Left hindlimb (tissue), 1 donor: ENCODE measurements at places on chromosomes 11 and 22.

DNA sequence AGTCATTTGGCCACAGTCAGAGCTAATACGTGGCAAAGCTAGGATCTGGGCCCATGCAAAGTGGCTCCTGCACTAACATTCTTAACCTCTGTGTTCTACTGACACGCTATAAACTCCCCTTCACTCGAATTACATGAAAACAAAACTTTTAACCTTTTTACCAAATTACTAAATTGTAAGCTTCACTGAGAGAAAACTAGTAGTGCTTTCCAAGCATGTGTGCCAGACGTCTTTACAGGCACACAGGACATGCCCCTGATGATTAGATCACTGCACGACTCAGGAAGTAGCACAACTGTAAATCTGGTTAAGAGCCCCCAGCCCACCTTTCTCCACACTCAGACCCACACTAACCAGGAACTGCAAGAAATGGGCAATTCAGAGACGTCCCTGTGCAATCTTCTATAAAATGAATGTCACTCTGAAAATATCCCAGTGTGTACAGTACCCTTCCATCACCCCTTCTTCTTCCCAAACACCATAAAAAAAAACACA, 16.1 kb downstream of the PHF21A start:
- DNase-seq, result no peak

DNA sequence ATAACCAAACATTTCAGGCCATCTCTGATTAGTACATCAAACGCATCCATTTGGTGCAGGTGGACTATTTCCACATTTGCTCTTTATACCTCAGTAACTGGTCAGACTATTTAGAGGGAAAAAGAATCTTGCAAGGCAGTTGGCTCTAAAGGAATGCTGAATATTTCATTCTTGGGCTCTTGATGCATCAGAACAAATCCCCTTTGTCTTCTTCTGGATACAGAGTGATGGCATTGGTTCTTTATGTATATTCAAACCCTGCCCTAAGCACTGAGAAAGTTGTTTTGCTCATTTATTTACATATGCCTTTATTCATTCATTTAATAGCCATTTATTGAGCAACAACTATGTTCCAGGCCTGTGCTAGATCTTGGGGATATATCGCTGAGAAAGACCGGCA, 31.1 kb upstream of the RAB30 start:
- DNase-seq, result no peak

DNA sequence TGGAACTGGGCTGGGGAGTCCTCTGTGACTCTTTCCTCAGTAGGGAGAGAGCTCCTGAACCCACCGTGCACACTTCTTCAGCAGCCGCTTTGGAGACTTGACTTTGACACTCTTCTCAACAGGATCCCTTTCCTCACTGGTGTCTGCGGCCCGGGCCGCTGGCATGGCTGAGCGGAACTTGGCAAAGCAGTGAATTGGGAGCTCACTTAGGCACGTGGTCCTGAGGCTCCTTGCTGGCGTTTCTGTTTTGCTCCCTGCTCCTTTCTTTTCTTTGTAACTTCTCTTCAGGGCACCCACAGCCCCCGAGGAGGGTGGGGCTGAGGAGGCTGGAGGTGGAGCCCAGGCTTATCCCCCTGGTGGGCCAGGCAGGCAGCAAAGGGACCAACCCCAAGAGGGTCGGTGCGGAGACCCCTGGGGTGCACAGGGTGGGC, 8.4 kb upstream of the KCNQ1OT1 start:
- DNase-seq, result peak; percentile 73

DNA sequence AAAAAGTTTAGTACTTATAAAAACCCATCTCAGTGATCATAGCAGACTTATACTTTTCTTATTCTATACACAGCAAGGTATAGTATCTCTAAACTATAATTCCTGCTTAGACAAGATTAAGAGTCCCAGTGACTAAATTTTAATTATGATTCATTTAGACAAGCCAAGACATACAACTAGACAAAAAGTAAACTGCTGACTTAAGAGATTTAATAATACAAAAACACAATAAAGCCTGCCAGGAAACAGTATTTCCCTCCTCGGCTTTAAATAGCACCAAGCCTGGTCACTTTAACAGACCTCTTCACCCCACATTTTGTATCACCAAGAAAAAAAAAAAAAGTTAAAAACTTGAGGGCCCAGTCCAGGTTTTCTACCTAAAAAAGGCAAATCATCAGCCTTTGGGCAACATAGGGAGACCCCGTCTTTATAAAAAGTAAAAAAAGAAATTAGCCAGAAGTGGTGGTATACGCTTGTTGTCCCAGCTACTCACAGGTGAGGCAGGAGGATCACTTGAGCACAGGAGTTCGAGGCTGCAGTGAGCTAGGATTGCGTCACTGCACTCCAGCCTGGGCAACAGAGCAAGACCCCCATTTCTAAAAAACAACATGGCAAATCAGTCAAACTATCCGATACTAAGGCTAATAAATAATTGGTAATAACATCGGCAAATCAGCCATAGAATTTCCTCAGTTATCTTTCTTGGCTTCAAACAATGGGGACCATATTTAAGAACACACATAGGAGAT, 53.8 kb downstream of the SIK3 start:
- DNase-seq, result no peak

- DNase-seq, result peak; percentile 56
Measured at GRCh38 chr11:15816260-15816871, 540.0 kb downstream of the SOX6 start.

DNA sequence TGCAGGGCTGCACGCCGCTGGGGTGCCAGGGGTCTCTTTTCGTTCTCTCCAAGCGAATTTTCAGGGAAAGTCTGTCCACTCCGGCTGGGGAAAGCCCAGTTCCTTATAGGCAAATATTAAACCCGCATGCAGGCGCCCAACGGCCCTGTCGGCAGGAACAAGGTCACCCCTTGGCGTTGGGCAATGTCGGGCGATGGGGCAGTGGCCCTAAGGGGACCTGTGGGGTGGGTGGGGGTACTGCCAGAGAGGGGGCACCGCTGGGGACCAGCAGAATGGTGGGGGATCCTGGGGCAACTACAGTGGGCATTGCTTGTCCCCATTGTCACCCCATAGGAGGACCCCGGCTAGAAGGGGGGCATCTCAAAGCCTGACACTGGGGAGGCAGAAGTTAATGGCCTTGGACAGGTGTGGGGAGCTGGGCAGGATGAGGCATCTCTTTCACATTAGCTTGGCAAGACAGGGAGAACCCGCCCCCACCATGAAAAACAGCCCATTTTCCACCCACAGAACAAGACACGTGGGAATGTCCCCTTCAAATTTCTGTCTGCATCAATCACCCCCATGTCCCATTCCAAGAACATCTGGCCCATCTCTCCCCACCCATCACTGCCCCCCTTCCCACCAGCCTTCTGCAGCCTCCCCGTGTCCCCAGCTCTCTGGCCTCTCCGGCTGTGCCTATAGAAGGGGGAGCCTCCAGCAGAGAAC, 5.5 kb upstream of the IGF2 start:
- no peak for DNase-seq

GRCh38 chr11:89161949-89162348, 15.7 kb upstream of the TYR start:
- DNase-seq, result no peak

DNA sequence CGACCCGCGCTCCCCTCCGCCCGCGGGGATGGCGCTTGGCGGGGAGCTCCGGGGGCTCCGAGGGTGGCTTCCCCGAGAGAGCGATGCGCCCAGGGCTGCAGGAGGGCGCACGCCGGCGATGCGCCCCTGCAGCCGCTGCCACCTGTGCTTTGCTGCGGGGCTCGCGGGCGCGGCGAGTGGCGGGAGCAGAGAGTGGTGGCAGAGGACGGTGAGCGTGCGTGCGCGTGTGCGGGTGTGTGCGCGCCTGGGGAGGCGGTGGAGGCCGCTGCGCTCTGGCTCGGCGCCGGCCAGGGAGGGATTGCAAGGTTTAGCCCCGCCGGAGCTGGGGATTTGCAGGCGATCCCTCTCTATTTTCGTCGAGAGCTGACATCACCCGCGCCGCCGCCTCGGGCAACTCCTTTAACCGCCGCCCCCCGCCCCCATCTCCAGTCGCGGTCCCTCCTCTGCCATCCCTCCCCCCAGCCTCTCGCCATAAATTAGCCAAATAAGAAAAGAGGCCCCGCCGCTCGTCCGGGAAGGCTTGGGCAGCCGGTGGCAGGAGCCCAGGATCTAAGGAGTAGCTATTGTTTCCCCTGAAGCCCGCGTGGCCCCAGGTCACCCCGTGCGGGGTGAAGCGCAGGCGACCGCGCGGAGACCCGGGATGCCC, at the start of gene SLC1A2:
Gene SLC1A2 (minus strand): TSS at position 375 of the 646 bp plus-strand sequence. CDS start 592 bp downstream, outside the sequence.
- DNase-seq, result peak; percentile 67

DNA sequence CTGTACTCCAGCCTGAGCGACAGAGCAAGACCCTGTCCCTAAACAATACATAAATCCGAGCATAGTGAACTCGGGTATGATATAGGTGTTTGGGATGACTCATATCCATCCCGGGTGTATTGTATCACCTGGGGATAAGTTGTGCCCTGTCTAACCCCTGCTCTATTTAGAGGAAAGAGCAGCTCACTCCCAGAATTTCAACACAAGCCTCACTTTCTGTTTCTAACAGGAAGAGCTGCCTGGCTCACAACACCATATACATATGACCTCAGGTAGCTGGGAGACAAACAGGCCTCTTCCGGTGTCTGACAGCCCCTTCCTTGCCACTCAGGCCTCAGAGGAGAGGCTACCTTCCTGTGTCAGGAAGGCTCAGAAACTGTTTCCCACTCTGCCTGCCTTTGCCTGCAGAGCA, 9.9 kb upstream of the MICALL1 start:
- DNase-seq, result no peak

- DNase-seq, result no peak
Measured at GRCh38 chr11:7604331-7604955, 68.9 kb downstream of the CYB5R2 start.

DNA sequence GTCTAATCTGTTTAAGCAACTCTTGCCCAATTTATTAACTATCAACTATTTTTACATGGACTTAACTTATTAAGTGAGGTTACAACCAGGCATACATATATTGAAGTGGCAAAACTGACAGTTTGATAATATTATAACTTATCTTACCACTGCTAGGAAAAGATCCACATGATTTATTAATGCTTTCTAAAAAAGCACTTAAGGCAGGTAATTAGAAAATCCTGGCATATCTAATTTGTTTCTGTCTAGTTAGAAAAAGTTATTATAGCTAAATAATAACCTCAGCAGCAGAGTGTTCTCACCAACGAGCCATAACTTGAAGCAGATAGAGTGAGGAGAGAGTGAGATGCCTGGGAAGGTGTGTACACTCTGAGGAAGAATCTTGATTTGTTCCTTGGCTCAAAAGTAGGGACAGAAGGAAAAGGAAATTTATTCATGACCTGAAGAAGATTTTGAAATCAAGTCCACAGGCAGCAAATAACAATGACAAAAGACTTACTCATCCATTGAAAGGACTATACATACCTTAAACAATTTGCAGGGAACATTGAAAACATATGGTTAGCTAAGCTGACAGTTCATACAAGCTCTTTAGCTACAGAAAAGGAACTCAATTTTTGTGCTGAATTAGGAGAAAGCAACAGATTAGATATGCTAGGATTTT, 7.1 kb upstream of the MUC15 start:
- no peak for DNase-seq

- no peak for DNase-seq
Measured at GRCh38 chr11:97280347-97280746, 890.5 kb downstream of the JRKL start.

DNA sequence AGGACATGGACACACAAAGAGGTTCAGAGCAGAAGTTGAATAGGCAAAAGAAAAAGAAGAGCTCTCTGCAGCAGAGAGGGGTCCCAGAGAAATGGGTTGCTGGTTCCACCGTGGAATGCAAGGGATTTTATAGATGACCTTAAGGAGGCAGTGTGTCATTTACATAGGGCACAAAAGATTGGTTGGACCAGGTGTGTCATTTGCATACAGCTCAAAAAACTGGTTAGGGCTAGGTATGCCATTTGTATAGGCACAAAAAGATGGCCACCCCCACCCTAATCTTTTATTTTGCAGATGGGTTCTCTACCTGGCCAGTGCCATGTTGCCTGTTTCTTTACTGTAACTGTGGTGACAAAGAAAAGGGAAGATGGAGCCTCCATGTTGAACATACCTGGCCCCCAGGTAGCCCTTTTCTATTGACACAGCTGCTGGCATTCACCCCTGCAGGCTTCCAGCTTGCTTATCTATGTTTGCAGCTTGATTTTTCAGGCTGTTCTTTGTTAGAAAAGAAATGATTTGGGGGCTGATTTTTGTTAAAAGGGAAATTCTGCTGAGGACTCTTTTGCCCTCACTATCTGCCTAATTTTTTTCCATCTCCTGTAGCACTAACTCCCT, 3.1 kb upstream of the CAVIN3 start:
- DNase-seq, result no peak

GRCh38 chr11:130477586-130478203, 29.2 kb downstream of the ADAMTS15 start:
- no peak for DNase-seq

DNA sequence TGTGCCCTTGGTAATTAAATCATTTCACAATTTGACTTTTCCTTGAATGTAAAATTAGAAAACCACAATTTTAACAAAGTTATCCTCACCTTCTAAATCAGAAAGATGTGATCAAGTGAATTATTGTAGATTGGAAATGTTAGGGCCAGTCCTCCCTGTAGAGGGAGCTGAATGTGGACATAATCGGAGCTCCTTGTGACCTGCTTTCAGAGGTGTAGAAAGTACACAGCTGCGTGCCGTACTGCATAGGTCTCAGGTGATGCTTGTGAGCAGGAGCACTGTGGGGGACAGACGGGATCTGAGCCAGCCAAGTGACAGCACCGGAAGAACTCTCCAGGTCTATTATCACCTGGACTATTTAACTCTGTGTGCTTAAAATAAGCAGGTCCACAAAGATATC, 338.0 kb downstream of the AASDHPPT start:
- DNase-seq, result no peak

- DNase-seq, result no peak
Measured at GRCh38 chr22:35950262-35950661, 78.4 kb downstream of the RBFOX2 start.

GRCh38 chr22:37601540-37602442, 6.8 kb upstream of the GGA1 start:
- no peak for DNase-seq

DNA sequence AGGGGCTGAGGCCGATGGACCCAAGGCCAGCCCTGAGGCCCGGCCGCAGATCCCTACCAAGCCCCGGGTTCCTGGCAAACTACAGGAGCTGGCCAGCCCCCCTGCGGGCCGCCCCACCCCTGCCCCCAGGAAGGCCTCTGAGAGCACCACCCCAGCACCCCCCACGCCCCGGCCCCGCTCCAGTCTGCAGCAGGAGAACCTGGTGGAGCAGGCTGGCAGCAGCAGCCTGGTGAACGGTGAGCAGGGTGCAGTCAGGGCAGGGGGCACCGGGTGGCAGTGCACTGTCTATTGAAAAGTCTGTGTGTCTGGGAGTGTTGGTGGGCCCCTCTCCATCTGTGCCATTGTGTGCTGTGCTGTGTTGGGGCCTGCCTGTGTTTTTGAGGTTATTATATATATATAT, 16.1 kb downstream of the MICALL1 start:
- DNase-seq, result no peak

DNA sequence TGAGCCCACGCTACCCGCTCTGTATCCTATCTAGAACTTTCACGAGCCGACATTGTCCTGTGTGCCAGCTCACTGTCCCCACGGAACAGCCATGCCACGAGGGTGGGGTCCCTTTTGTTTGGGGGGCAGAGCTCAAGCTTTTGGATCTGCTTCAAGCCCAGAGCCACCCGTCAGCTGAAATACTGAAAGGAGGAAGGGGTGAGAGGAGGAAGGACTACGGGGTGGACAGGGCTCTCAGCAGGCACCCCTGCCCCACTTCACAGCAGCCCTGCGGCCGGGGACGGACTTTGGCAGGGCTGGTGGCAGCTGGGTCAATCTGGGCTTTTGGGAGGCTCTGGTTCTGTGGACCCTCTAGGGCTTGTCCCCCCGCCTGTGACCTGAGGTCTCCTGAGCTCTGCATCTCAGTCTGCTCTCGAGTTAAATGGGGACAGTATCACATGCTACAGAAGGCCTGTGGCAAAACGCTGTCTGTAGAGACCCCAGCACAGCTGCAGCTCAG, 30.0 kb upstream of the MUC5AC start:
- DNase-seq, result no peak
